Bronchial epithelial cell (primary cell): ENCODE measurements at places on chromosomes 3 and 15. TPM values are rescaled to one million over a fixed set of nuclear protein-coding genes. Genes with fewer than 3 reads are reported as not detected.

Gene GNAT1
- 0.26 TPM in 1 of 2 replicates, not detected in the other for total RNA-seq

Gene MEX3B
- 0.64 and 0.79 TPM in 2 replicates for total RNA-seq

Gene PLIN1
- total RNA-seq = under 0.01 and 0.51 TPM in 2 replicates

Gene ZNF80
- total RNA-seq = not detected in 2 replicates

Gene USP19
- 39.5 and 44.4 TPM in 2 replicates for total RNA-seq

Gene ISL2
- total RNA-seq = 0.26 TPM in 1 of 2 replicates, not detected in the other

Gene TERC
- total RNA-seq = 118 and 346 TPM in 2 replicates

Gene CGNL1
- 0.53 and 1.5 TPM in 2 replicates for total RNA-seq

Gene GPR87
- 56.9 and 64.5 TPM in 2 replicates for total RNA-seq

Gene SLC26A6
- total RNA-seq = 33.8 and 45.8 TPM in 2 replicates

Gene HYPK
- 6.8 and 9.0 TPM in 2 replicates for total RNA-seq

Gene CCDC80
- 7.0 and 8.2 TPM in 2 replicates for total RNA-seq

Gene NRROS
- total RNA-seq = not detected in 2 replicates

Gene ZBTB47
- total RNA-seq = 5.8 and 7.6 TPM in 2 replicates

Gene CFAP161
- total RNA-seq = 0.26 TPM in 1 of 2 replicates, not detected in the other

Gene TNNC1
- total RNA-seq = 0.26 and 1.2 TPM in 2 replicates

Gene TNFSF10
- total RNA-seq = 15.5 and 24.6 TPM in 2 replicates

Gene CIAO2A
- 53.0 and 62.1 TPM in 2 replicates for total RNA-seq

Gene PAK6
- 11.6 and 11.8 TPM in 2 replicates for total RNA-seq

Gene GXYLT2
- total RNA-seq = 0.79 and 0.90 TPM in 2 replicates

Gene AP3B2
- 0.13 TPM in 1 of 2 replicates, not detected in the other for total RNA-seq

Gene RBSN
- total RNA-seq = 31.5 and 32.9 TPM in 2 replicates

Gene BLM
- 0.26 TPM in 2 replicates for total RNA-seq

Gene APEH
- 156 and 163 TPM in 2 replicates for total RNA-seq

Gene CCR9
- total RNA-seq = not detected in 2 replicates

Gene STXBP5L
- total RNA-seq = not detected in 2 replicates

Gene GRM2
- under 0.01 TPM in 2 replicates for total RNA-seq

Gene HGD
- under 0.01 and 0.38 TPM in 2 replicates for total RNA-seq

Gene PLA2G4B
- 8.2 and 42.6 TPM in 2 replicates for total RNA-seq

Gene CCRL2
- total RNA-seq = 0.13 and 0.26 TPM in 2 replicates

Gene WDR49
- 0.51 and 1.1 TPM in 2 replicates for total RNA-seq

Gene SKOR1
- total RNA-seq = under 0.01 TPM in 2 replicates

Gene NEO1
- 10.5 and 13.4 TPM in 2 replicates for total RNA-seq

Gene CCR3
- total RNA-seq = under 0.01 TPM in 1 of 2 replicates, not detected in the other

Gene IGSF11
- total RNA-seq = 0.13 and 1.1 TPM in 2 replicates

Gene GAP43
- not detected in 2 replicates for total RNA-seq

Gene SLC51A
- total RNA-seq = 0.26 TPM in 1 of 2 replicates, not detected in the other

Gene ARL6
- total RNA-seq = 2.6 and 3.6 TPM in 2 replicates
